ENCODE measurements at places on chromosomes 6 and 20.

DNA sequence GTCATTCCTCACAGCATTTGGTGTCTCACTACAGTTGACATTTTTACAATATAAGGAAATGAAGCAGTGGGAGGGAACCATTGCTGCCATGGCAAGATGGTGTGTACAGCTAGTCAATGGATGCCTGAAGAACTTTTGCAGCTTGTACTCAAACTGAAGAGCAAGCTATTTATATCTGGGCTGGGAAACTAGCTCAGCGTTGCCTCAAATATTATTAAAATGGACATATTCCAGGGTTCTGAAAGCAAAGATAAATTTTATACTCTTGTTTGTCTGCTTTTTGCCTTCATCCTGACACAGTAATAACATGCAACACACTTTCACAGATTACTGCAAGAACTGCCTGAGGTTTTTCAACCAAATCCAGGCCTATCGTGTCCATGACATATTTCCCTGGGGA, 156.4 kb upstream of the COL21A1 start:
- no peak for DNase-seq

- DNase-seq = no peak
Observed at GRCh38 chr6:19635728-19636127, 201.4 kb upstream of the ID4 start.

DNA sequence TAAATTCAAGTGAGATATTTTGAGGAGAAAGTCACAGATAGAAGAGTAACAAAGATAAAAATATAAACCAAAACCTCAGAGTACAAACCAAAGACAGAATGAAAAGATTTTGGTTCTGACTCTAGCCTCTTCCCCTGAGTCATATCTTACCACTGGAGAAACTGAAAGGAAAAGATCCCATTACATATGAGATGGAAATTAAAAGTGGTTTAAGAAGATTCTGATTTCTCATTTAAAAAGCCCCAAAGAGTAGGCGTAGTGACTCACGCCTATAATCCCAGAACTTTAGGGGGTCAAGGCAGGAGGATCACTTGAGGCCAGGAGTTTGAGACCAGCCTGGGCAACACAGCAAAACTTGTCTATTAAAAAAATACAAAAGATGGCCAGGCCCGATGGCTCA, 30.6 kb downstream of the SPINT4 start:
- no peak for DNase-seq

- DNase-seq = no peak
Observed at GRCh38 chr6:158743033-158743651, 76.0 kb downstream of the EZR start.
